ENCODE measurements at places on chromosomes 2 and 18. TPM values are rescaled to one million over a fixed set of nuclear protein-coding genes. Genes with fewer than 3 reads are reported as not detected.

MERTK gene
- total RNA-seq: 0.46 TPM

SLC5A7 gene
- total RNA-seq: not detected

LAMA1 gene
- total RNA-seq: 1.4 TPM

SULT6B1 gene
- total RNA-seq: not detected

TUBB8B gene
- not detected for total RNA-seq

NYAP2 gene
- total RNA-seq: not detected

All from LHCN-M2 (cell line).